Fibroblast of lung (primary cell): ENCODE measurements at places on chromosomes 16 and 17. TPM values are rescaled to one million over a fixed set of nuclear protein-coding genes. Genes with fewer than 3 reads are reported as not detected.
A peak's percentile ranks its signal among the peaks of the same experiment; 100 is the strongest.

Gene CPNE7
- 10.2 and 14.5 TPM in 2 replicates for polyA plus RNA-seq

DNA sequence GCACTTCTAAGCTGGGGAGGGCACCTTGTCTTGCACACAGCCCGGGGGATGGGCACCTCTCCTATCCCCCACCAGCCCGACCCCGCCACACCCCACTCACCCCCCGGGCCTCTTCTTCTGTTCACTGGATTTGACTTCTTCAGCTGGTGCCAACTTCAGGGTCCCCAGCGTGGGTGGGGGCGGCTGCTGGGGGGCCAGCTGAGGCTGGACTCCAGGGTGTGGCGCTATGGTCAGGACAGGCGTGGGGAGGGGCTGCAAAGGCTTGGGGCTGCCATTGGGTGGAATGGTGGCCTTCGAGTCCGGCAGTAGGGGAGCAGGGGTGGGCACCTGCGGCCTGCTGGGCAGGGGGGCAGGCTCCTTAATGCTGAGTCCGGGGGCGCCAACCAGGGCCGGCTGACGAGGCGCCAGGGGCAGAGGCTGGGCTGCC is 6.1 kb downstream of the MNT start:
- DNase-seq = no peak
- H3K4me3 ChIP-seq = no peak overlapping the region

GRCh38 chr17:43134774-43135453 is 9.8 kb upstream of the BRCA1 start:
- peaks cover 1% of the 10 kb centered on the region for H3K36me3 ChIP-seq
- H3K4me1 ChIP-seq = no peaks in the 10 kb centered on the region
- no peaks in the 10 kb centered on the region for H3K27me3 ChIP-seq

DNA sequence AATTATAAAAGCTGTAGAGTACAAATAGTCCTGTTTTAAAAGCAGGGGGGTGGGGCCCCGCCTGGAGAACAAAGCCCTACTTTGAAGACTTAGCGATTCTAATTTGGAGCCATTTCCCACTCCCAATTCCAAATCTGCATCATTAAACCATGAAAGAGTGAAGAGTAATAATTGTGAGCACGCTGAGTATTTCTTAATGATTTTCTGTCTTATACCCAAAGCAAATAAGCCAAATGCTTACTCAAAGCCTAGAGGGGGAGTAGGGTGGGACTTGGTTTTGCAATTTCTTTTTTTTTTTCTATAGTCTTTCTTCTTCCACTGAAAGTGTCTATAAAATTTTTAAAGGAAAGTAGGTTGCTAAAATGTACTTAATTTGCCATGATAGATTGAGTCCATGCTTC is 470.1 kb downstream of the TOX3 start:
- H3K4me1 ChIP-seq = no peaks in the 10 kb centered on the region
- H3K27ac ChIP-seq = no peak overlapping the region
- no peak overlapping the region for H3K4me3 ChIP-seq
- no peak for DNase-seq

Gene CNGB1
- not detected in 2 replicates for polyA plus RNA-seq

- DNase-seq = no peak
- no peaks in the 10 kb centered on the region for H3K27me3 ChIP-seq
- no peak overlapping the region for H3K4me3 ChIP-seq
- no peaks in the 10 kb centered on the region for H3K4me1 ChIP-seq
- H3K27ac ChIP-seq = no peak overlapping the region
These were observed 49.7 kb upstream of the WSCD1 start for GRCh38 chr17:6020376-6021010.

DNA sequence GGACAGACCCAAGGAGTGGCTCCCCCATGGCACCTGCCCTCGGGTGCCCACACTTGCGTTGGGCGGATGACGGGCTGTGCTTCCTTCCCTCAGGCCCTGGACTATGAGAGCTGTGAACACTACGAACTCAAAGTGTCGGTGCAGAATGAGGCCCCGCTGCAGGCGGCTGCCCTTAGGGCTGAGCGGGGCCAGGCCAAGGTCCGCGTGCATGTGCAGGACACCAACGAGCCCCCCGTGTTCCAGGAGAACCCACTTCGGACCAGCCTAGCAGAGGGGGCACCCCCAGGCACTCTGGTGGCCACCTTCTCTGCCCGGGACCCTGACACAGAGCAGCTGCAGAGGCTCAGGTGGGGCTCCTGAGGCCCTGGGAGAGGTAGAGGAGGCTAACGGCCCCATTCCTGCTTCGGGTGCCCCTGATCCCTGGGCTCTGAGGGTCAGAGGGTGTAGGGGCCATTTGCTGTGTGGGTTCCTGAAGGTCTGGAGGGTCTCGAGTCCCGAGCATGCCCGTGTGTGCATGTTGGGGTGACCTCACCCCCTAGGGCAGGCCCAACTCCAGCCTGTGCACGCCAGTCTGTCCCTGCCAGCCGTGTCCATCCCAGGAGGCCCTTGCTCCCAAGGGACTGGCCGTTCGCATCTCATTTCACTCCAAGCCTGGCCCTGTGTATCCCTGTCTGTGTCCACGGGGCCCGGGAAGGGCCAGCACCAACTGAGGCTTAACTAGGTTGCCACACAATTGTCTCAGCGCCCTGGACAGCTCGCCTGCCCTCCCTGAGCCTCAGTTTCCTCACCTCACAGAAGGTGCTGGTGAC is 10.0 kb downstream of the SLC22A31 start:
- no peak for DNase-seq
- no peaks in the 10 kb centered on the region for H3K36me3 ChIP-seq
- H3K27ac ChIP-seq = no peak overlapping the region
- H3K27me3 ChIP-seq = no peaks in the 10 kb centered on the region
- no peak overlapping the region for H3K4me3 ChIP-seq
- no peaks in the 10 kb centered on the region for H3K4me1 ChIP-seq

- DNase-seq = no peak
These were observed 1.0 kb downstream of the MYLK3 start for GRCh38 chr16:46746821-46747776.

- H3K4me3 ChIP-seq = peak within 1 kb of the TSS; percentile 78
- no peaks in the 10 kb centered on the region for H3K27me3 ChIP-seq
- H3K27ac ChIP-seq = peak within 1 kb of the TSS; percentile 94
- no peaks in the 10 kb centered on the region for H3K36me3 ChIP-seq
- peak; percentile 99 for DNase-seq
- peaks cover 4% of the 10 kb centered on the region for H3K4me1 ChIP-seq
These were observed at the start of gene TRIM37 for GRCh38 chr17:59106463-59107305. TRIM37 (minus strand) TSS chr17:59106880; CDS start chr17:59106461, 419 bp downstream.

GRCh38 chr17:29212681-29213121 is 32.5 kb upstream of the MYO18A start:
- no peaks in the 10 kb centered on the region for H3K4me1 ChIP-seq
- H3K27me3 ChIP-seq = no peaks in the 10 kb centered on the region
- no peak overlapping the region for H3K4me3 ChIP-seq
- no peaks in the 10 kb centered on the region for H3K36me3 ChIP-seq

DNA sequence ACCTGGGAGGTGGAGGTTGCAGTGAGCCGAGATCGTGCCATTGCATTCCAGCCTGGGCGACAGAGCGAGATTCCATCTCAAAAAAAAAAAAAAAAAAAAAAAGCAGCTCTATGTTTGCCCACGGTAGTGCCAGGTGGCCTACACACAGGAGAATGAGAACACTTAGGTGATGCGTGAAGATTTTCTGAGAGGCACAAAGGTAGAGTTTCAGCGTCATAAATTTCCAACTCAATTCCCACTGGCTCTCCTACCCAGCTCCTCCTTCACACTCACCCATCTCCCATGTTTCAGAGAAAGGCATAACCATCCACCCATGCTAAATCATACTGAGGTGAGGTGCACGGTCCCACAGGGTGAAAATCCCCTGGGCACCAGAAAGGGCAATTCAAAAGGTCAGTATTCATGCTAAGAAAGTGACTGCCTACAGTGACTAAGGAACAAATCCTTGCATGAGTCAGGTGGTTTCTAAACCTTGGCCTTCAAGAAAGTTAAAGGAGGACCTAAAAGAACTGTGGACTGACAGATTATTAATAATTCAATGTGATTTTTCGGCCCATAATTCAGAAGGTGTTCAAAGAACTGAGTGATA is 4.8 kb downstream of the DCAKD start:
- H3K36me3 ChIP-seq = no peaks in the 10 kb centered on the region
- no peak overlapping the region for H3K27ac ChIP-seq
- H3K4me3 ChIP-seq = no peak overlapping the region
- H3K4me1 ChIP-seq = peaks cover 9% of the 10 kb centered on the region
- no peaks in the 10 kb centered on the region for H3K27me3 ChIP-seq

GRCh38 chr17:3039736-3040135 is 23.7 kb downstream of the OR1D5 start:
- no peak overlapping the region for H3K27ac ChIP-seq
- no peak overlapping the region for H3K4me3 ChIP-seq
- no peaks in the 10 kb centered on the region for H3K27me3 ChIP-seq
- DNase-seq = peak; percentile 61

DNA sequence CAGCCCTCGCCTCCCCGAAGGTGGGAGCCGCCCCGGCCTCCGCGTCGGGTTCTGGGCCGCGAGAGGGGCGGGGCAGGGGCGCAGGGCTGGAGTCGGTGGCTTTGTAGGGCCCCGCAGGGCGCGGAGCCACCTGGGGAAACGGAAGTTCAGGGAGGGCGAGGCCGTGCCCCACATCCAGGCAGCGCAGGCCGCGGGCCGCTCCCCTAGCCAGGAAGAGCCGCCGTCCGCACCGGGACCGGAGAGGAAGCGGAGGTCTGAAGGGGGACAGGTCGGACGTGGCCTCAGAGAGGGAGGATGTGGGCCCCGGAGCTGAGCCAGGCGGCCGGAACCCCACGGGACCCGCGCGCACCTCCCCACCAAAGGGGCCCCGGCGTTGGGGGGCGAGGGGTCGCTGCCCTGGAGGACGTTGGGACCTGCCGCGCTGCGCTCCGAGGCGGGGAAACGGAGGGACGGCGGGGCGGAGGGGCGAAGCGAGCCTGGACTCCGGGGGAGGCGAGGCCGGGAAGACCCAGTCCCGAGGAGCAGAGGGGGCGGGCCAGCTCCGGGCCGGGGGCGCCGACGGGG is 482 bp upstream of the SLC16A3 start:
- peaks cover 14% of the 10 kb centered on the region for H3K4me1 ChIP-seq
- DNase-seq = no peak
- H3K27me3 ChIP-seq = no peaks in the 10 kb centered on the region
- H3K27ac ChIP-seq = peak overlapping the region; percentile 54
- peak overlapping the region; percentile 23 for H3K4me3 ChIP-seq

DNA sequence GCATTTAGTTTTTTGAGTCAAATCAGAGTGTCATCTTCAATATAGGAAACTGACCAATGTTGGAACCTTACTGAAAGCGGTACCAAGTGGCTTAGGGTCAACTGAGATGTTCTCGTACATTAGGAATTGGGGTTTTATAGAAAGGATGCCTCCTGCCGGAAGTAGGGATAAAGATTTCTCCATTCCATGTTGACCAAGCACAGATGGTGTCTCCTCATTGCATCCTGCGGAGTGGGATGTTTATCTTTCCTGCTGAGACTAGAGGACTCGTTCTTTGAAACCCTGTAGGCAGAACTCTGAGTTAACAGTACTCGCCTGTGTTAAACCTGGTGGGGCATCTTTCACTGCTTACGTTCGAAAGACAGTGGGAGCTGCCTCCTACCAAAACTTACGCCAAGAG is 1.4 kb downstream of the SHISA6 start:
- no peaks in the 10 kb centered on the region for H3K27me3 ChIP-seq
- no peak for DNase-seq

DNA sequence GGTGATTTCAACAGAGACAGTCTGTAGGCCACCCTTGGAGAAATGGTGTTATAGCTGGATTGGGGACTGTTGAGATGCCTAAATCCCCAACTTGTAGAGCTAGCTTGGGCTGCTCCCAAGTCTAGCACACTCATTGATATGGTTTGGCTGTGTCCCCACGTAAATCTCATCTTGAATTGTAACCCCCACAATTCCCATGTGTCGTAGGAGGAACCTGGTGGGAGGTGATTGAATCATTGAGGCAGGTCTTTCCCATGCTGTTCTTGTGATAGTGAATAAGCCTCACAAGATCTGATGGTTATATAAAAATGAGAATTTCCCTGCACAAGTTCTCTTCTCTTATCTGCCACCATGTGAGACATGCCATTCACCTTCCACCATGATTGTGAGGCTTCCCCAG is 536.0 kb downstream of the CDH13 start:
- no peak for DNase-seq
- H3K4me3 ChIP-seq = no peak overlapping the region
- no peaks in the 10 kb centered on the region for H3K27me3 ChIP-seq
- no peaks in the 10 kb centered on the region for H3K4me1 ChIP-seq
- H3K36me3 ChIP-seq = no peaks in the 10 kb centered on the region

DNA sequence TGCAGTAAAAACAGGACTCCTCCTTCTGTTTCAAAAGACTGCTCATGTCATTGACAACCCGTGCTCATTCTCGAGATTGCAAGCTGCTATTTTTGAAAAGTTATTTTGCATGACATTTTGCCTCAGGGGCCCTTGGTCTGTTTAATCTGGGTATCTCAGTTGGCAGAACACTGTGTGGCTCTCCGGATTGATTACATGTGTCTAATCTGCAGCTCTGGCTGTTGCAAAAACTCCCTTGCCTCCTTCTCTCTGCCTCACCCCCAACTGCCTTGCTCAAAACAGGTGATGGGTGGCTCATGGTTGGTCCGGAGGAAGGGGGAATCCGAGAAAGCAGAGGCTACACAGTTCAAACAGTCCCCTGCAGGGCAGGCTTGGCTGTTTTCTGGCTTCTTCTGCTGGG is 25.3 kb downstream of the GINS3 start:
- no peak overlapping the region for H3K4me3 ChIP-seq
- no peak overlapping the region for H3K27ac ChIP-seq
- no peaks in the 10 kb centered on the region for H3K4me1 ChIP-seq

GRCh38 chr16:88522276-88522949 is 47.8 kb upstream of the ZC3H18 start:
- no peaks in the 10 kb centered on the region for H3K4me1 ChIP-seq
- peaks cover 15% of the 10 kb centered on the region for H3K27me3 ChIP-seq
- H3K27ac ChIP-seq = no peak overlapping the region
- H3K4me3 ChIP-seq = no peak overlapping the region

Gene MYO15A
- 0.42 and 0.55 TPM in 2 replicates for polyA plus RNA-seq

Gene TBX21
- polyA plus RNA-seq = not detected in 2 replicates

Gene ABCA8
- 6.4 and 9.5 TPM in 2 replicates for polyA plus RNA-seq

DNA sequence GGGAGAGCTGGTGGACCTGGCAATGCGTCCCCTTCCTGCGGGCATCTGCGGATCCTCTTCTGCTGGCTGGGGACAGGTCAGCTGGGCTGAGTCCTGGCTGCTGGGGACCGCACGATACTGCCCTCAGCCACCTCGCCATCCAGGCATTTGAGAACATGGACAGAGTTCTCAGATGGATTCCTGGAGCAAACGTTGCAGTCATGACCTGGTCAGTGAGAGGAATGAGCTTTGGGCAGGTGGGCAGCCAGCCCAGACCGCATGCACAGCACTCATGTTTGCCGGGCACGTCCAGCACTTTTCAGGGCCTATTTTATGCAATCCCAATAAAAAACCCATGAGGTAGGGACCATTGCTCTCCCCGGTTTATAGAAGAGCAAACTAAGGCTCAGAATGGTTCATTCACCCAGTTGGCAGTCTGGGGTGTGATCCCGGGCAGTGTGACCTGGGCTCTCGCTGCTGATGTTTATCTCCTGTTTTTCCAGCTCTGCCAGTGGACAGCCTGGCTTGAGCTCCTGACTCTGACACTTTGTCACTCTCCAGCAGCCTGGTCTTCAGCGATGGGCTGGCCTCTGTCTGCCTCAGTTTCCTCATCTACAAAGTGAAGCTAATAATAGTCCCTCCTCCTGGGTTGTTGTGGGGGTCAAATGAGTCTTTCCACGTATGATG is 294.7 kb downstream of the IRF8 start:
- no peak for DNase-seq
- no peak overlapping the region for H3K4me3 ChIP-seq
- H3K27ac ChIP-seq = no peak overlapping the region

Gene PTX4
- polyA plus RNA-seq = 0.05 TPM in 1 of 2 replicates, not detected in the other

Gene EFCAB5
- polyA plus RNA-seq = 0.09 and 0.14 TPM in 2 replicates

GRCh38 chr17:49522357-49522890 is 27.3 kb downstream of the NGFR start:
- H3K27me3 ChIP-seq = peaks cover 28% of the 10 kb centered on the region
- DNase-seq = no peak
- no peak overlapping the region for H3K27ac ChIP-seq
- H3K4me1 ChIP-seq = no peaks in the 10 kb centered on the region
- no peak overlapping the region for H3K4me3 ChIP-seq
